Mesendoderm (in vitro differentiated cells): ENCODE measurements at places on chromosomes 1 and 21.
A peak's percentile ranks its signal among the peaks of the same experiment; 100 is the strongest.

DNA sequence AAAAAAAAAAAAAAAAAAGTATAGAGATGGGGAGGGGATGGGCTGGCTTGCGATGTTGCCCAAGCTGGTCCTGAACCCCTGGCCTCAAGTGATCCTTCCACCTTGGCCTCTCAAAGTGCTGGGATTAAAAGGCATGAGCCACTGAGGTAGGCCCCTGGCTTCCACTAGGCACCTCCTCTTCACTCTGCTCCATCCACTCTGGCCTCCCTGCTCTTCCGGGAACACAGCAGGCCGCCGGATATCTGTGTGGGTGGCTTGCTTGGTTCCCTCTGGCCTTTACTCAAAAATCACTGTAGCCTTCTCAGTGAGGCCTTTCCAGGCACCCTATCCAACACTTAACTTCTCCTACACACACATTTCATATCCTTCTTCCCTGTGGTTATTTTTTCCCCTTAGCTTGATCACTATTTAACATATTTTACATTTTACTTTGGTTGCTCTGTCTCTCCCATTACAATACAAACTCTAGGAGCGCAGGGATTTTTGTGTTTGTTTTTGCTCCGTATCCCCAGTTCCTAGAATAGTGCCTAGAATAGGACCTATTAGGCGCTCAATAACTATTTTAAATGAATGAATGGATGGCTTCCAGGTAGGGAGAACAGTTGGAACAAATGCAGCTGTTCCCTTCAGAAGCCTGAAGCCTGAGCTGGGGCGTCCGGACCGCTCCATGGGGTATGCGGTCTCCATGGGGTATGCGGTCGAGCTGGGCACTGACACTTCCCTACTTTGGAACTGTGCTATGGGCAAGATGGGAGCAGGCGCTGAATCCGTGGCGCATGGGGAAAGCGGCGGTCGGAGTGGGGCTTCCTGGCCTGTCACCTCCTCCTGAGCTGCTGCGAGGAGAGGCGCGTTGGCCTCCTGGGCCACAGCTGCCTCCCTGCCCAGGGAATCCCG is 46.7 kb downstream of the H3-3A start:
- no peak for DNase-seq

- DNase-seq: no peak
These were observed 691 bp upstream of the GBP5 start for GRCh38 chr1:89273324-89273778.

DNA sequence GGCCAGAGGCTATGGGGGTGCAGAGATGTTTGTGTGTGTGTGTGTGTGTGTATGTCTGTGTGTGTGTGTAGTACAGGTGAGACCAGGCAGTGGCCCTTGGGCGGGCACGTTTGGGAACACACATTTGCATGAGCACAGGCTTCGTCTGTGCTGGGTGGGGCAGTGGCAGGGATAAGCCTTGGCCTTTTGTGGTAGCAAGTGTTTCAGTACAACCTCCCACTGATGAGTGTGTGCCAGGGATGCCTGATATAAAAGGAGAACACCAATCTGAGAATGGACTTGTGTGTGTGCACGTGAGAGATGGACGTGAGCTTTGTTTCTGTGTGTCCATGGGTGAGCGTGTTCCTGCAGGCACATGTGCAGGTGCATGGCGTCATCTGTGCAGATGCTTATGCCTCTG is 3.0 kb downstream of the NTRK1 start:
- DNase-seq: no peak

DNA sequence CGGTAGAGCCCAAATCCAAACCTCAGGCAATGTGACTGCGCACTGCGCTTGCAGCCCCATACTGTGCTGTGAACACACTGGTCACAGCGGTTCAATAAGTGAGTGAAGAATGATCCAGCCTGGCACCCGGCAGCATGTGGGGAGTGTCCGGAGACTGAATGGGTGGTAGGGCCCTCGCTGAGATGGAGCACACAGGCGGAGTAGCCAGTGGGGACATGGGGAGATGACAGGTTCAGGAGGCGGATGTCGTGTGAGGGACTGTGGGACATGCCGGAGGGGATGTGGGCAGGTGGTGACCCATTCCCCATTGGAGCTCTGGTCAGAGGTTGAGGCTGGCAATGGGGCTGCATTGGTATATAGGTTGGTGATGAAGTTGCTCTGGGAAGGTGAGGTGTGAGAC is 5.6 kb downstream of the SRARP start:
- DNase-seq: no peak

DNA sequence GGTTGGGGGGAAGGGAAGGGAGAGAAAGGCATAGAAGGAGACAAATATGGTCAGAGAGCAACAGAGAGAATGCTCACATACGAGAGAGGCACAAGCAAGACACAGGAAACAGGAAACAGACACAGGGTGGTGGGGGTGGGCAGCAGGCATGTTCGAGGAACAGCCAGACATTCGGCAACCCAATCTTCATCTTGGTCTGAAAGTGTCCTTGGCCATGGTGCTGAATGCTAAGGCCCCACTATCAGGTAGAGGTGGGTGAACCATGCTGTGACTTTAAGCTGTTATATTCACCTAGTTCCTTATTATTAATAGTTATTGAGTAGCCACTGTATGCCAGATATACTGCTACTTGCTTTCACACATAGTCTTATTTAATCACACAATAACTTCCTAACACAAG is 109.2 kb downstream of the DDX20 start:
- DNase-seq: peak; percentile 63

DNA sequence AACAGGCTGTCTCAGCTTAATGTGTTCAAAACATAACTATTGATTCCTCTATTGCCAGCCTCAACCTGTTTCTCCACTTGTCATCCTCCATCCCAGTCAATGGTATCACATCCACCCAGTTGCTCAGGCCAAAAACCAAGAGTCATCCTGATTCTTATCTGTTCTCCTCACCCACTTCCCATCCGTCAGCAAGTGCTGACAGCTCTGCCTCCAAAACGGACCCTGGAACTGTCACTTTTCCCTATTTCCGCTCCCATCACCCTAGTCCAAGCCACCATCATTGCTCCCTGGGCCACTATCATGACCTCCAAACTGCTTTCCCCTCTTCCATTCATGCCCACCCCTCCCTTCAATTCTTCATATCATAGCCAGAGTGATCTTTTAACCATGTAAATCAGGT is 36.2 kb upstream of the IFFO2 start:
- no peak for DNase-seq

DNA sequence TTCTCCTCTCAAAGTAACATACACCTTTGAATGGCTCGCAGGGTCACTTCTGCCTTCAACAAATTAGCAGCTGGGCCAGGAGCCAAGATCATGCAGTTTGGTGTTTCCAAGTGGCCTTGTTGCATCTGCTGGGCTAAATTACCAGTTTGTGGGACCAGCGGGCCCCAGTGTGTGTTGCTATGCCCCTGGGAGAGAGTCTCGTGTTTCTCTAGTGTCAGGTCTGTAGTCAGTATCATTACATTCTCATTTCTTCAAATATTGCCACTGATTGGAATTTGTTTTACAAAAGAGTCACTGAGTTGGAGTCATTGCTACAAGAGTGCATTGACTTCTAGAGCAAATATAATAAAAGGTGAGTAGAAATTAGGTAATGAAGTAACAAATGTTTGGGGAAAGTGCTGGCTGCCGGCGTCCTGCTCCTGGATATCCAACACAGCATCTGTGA is 35.5 kb downstream of the RHOU start:
- DNase-seq: no peak

GRCh38 chr1:1424707-1425106 is 3.6 kb upstream of the ANKRD65 start:
- DNase-seq: no peak
